ENCODE measurements at places on chromosomes 4 and X. TPM values are rescaled to one million over a fixed set of nuclear protein-coding genes. Genes with fewer than 3 reads are reported as not detected.

Gene CLIC2
- 9.5 TPM for total RNA-seq

Gene ADH1A
- total RNA-seq = not detected

Gene EDA2R
- 1.9 TPM for total RNA-seq

Gene CDS1
- total RNA-seq = under 0.01 TPM

Gene PGM2
- 102 TPM for total RNA-seq

Gene KDM6A
- total RNA-seq = 11.1 TPM

Gene TMPRSS11A
- not detected for total RNA-seq

Gene ZFP42
- total RNA-seq = 1.7 TPM

Gene ANKRD50
- total RNA-seq = 24.2 TPM

Gene EIF2S3
- 142 TPM for total RNA-seq

Gene EPGN
- total RNA-seq = not detected

Gene MOSPD2
- 8.9 TPM for total RNA-seq

Gene PPP4R3C
- total RNA-seq = not detected

Gene PAGE5
- not detected for total RNA-seq

Gene USP17L27
- not detected for total RNA-seq

Gene DAPP1
- total RNA-seq = not detected

Gene GPC3
- not detected for total RNA-seq

Gene FAM133A
- not detected for total RNA-seq

Gene SPATA4
- not detected for total RNA-seq

Gene EREG
- under 0.01 TPM for total RNA-seq

Gene GRPR
- not detected for total RNA-seq

Gene FABP2
- not detected for total RNA-seq

Gene NAA11
- total RNA-seq = not detected

Gene C1QTNF7
- not detected for total RNA-seq

Gene TRO
- 0.84 TPM for total RNA-seq

Gene PSMD10
- total RNA-seq = 140 TPM

Gene GRID2
- not detected for total RNA-seq

Gene EDA
- 1.1 TPM for total RNA-seq

Gene NEXMIF
- not detected for total RNA-seq

Gene SLC4A4
- under 0.01 TPM for total RNA-seq

Gene CFI
- total RNA-seq = 47.5 TPM

Gene PLCXD1
- total RNA-seq = 11.7 TPM

Gene PPEF2
- total RNA-seq = not detected

Gene DOK7
- not detected for total RNA-seq

Gene PRSS12
- total RNA-seq = 5.1 TPM

Gene DCLK2
- total RNA-seq = 1.1 TPM

Gene DDX60
- 29.5 TPM for total RNA-seq

Gene PJA1
- 13.8 TPM for total RNA-seq

Gene TCEAL2
- not detected for total RNA-seq

Gene IL21
- total RNA-seq = not detected

Gene LONRF3
- total RNA-seq = 3.9 TPM

Gene SYN1
- total RNA-seq = 0.07 TPM
